ENCODE measurements at places on chromosomes 6 and 20. TPM values are rescaled to one million over a fixed set of nuclear protein-coding genes. Genes with fewer than 3 reads are reported as not detected.

STMND1 gene
- not detected for total RNA-seq

PROKR2 gene
- not detected for total RNA-seq

CLDN20 gene
- not detected for total RNA-seq

CST4 gene
- not detected for total RNA-seq

TRIM27 gene
- 39.9 TPM for total RNA-seq

THBD gene
- total RNA-seq: 34.8 TPM

TJAP1 gene
- total RNA-seq: 8.0 TPM

CDC40 gene
- 17.3 TPM for total RNA-seq

PAX1 gene
- not detected for total RNA-seq

SLC22A16 gene
- not detected for total RNA-seq

TRERF1 gene
- total RNA-seq: 4.7 TPM

FNDC11 gene
- 0.95 TPM for total RNA-seq

ADGRF1 gene
- not detected for total RNA-seq

FAM83B gene
- total RNA-seq: 0.16 TPM

Data from bronchial smooth muscle cell (primary cell).